Stimulated activated CD4-positive, alpha-beta T cell treated with anti-CD3 and anti-CD28 coated beads, Interleukin-4, amount 100 ng/mL, for 4 hours (primary cell): ENCODE measurements at places on chromosomes 7 and 10.

- DNase-seq = no peak
Measured at GRCh38 chr7:22833113-22833855, 10.6 kb upstream of the TOMM7 start.

DNA sequence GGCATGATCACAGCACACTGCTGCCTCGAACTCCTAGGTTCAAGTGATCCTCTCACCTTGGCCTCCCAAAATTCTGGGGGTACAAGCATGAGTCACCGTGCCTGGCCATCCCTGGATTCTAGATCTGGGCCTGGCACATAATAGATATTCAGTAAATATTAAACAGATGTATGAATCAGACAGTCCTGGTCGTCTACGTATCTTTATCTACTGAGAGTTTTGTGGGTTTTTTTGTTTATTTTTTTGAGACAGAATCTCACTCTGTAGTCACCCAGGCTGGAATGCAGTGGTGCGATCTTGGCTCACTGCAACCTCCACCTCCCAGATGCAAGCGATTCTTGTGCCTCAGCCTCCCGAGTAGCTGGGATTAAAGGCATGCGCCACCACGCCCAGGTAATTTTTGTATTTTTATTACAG, 24.3 kb upstream of the ITGB1 start:
- DNase-seq = no peak

DNA sequence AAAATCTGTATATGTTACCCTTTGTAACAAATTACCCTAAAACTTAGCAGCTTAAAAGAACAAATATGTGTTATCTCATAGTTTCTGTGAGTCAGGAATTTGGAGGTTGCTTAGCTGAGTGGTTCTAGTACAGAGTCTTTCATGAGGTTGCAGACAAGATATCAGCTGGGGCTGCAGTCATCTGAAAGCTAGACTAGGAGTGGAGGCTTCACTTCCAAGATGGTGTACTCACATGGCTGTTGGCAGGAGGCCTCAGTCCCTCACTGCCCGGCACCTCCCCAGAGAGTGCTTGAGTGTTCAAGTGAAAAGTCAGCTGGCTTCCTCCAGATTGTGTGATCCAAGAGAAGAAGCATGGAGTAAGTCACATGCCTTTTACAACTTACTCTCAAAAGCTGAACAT, 16.9 kb upstream of the GGCT start:
- DNase-seq = no peak

GRCh38 chr7:77427996-77428603, 12.0 kb upstream of the GSAP start:
- DNase-seq = peak; percentile 8

DNA sequence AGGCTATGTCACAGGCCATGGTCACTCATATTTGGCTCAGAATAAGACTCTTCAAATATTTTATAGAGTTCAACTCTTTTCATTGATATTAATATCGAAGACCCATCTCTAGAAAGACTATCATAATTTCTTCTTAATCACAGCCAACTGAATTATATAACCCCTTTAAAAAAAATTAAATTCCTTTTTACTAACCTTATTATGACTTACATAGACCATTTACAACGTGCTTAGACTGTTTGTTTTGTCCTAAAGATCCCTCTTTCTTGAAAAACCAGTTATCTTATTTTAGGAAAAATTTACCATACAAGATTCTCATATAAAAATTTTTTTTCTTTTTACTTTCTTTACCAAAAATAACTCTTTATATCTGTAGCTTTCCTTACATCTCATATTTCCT, 10.2 kb upstream of the TMEM254 start:
- no peak for DNase-seq

GRCh38 chr7:148014001-148014400, 576.6 kb upstream of the C7orf33 start:
- no peak for DNase-seq

- no peak for DNase-seq
Measured at GRCh38 chr7:85023066-85023712, 163.7 kb downstream of the SEMA3D start.

GRCh38 chr10:3324612-3325038, 152.0 kb upstream of the PITRM1 start:
- DNase-seq = no peak

GRCh38 chr7:158407581-158408317, 179.9 kb downstream of the PTPRN2 start:
- DNase-seq = no peak

GRCh38 chr10:14382531-14382930, 51.8 kb upstream of the FRMD4A start:
- no peak for DNase-seq

- no peak for DNase-seq
Measured at GRCh38 chr7:19175241-19175640, 30.0 kb upstream of the FERD3L start.

DNA sequence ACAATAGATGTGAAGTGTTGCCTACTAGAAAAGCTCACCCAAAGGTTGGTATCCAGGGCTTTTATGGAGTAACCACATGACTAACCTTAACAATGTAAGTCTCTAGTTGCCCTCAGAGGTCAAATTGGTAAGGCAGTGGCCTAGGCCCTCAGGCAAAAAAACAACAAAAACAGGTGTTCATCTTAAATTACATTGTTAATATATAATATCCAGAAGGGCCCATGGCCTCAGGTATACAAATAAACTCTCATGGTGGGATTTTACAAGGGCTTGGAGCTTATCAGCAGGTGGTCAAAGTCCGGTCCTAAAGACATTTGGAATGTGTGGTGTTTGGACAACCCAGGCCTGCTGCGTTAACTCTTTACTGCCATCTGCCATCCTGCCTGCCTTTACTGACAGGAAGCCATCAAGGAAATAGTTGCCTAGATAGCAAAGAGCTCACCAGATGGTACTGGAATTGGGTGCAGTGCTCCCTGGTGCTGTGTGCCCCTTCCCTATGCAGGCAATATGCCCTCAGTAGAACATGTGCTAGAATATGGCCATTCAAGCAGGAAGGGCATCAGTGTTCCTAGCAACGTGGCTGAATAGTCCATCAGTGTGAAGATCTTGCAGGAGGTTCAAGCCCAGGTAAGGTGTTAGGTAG, 36.2 kb downstream of the TOMM7 start:
- no peak for DNase-seq

DNA sequence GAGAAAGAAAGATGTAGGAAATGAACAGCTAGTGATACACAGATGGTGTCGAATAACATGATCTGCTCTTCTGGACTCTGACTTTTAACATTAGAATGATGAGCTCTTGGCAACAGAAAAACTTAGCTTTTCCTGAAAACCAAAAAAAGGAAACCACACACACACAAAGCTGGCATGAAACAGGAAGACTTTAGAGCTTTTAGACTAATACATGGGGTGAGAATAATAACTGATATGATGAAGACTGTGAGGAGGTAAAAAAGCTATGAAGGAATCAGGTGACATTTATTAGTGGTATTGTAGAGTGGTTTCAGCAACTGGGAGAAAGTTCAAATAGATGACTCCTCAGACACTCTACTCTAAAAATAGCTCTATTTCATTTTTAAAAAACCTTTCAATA, 491.9 kb downstream of the PARD3 start:
- DNase-seq = no peak

- DNase-seq = no peak
Measured at GRCh38 chr10:83677795-83678194, 461.5 kb upstream of the GHITM start.

DNA sequence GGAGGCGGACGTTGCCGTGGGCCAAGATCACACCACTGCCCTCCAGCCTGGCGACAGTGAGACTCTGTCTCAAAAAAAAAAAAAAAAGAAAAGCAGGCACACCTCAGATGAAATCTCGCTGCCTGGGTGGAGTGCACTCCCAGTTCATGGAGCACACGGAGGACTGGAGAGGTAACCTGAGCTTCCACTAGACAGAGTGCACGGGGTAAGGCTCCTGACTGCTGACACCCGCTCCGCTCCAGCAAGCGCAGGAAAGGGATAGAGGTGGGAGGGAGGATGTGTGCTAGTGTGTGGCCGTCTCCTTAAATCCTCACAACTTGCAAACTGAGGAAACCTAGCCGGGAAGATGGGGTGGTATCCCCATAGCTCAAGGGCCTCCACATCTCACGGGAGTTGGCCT, 50.8 kb downstream of the FAM53B start:
- no peak for DNase-seq
